Brain pericyte (primary cell): ENCODE measurements at places on chromosomes 7 and 10.

DNA sequence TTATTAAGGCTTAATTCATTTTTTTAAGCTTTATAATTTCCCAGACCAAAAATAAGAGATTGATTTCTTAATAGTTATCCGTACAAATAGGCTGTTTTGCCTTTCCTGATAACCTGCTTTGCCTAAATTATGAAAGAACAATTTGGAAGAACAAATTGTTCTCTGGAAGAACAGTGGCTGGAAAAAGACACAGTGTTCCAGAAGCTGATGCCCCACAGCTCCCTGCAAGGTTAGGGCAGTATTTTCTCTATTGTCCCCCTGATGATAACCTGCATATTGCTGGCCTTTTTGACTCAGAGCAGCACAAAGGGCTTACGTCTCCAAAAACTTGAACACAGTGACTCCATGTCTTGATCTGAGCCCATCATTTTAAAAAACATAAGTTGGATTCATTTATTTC is 151.5 kb downstream of the CSTF2T start:
- no peak for DNase-seq

GRCh38 chr10:87976101-87976743 is 112.8 kb downstream of the PTEN start:
- no peak for DNase-seq

DNA sequence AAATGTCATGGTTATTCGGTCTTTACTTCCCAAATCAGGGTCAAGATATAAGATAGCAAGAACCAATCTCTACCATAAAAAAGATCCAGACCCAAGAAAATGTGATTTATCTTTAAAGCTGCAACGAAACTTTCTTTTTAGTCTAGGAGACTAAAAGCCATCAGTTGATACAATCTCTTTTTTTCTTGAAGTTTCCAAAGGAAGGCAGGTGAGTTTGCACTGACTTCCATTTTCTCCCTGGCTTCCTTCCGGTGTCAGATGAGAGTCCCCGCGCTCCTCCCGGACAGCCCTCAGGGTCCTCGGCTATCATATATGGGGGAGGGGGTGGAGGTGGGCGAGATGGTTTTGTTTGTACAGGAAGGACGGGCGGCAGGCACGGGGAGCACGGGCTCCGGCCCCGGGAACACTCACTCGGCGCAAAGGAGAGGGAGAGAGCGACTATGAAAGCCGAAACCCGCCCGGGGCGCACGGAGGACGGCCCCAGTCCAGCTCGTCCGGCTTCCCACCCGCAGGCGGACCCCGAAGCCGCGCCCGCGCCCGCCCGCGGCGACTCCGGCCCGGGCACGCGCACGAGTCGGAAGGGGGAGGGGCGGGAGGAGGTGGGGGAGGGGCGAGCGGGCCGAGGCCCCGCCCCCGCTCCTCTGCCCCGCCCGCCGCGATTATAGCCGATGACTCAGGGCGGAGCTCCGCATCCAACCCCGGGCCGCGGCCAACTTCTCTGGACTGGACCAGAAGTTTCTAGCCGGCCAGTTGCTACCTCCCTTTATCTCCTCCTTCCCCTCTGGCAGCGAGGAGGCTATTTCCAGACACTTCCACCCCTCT is at the start of gene BAG3:
Gene BAG3 (plus strand): TSS at position 689 of the 822 bp plus-strand sequence. CDS start 296 bp downstream, outside the sequence.
- DNase-seq: no peak

- no peak for DNase-seq
Observed at GRCh38 chr7:157228864-157229422, 90.2 kb downstream of the UBE3C start.

DNA sequence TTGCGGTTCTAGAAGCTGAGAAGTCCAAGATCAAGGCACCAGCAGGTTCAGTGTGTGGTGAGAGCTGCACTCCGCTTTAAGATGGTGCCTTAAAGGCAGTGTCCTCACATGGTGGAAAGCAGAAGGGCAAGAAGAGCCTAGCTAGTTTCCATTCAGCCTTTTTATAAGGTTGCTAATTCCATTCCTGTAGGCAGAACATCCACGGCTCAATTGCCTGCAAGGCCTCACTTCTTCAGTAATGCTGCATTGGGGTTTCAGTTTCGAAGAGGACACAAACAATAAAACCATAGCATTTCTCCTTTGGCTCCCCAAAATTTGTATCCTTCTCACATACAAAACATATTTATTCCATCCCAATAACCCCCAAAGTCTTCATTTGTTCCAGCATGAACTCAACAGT is 109.5 kb upstream of the KCND2 start:
- no peak for DNase-seq

DNA sequence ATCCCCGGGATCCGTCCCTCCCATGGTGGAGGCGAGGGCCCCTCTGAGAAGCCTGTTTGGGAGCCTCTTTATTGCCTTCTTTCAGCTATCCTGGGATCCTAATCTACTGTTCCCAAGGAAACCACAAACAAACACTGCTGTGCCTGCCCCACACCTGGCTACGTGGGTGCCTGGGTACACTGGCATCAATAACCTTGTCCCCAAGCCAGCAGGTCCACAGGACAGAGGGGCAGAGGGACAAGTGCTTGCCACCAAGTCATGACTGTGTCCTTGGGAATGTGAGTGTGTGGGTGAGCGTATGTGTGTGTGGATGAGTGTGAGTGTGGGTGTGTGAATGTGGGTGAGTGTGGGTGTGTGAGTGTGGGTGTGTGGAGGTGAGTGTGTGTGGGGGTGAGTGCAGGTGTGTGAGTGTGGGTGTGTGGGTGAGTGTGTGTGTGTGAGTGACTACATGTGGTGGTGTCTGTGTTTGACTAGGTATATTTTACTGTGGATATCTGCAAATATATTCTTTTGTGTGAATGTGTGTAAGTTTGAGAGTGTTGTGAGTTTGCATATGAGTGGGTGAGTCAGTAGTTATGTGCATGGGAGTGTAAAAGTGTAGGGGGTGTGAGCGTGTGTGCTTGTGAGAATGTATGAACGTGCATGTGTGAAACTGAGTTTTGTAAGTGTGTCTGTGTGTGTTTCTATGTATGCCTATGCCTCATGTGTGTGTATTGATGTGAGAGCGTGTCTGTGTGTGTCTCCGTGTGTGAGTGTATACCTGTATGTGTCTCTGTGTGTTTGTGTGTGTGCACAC is 96.1 kb downstream of the TNS3 start:
- no peak for DNase-seq

DNA sequence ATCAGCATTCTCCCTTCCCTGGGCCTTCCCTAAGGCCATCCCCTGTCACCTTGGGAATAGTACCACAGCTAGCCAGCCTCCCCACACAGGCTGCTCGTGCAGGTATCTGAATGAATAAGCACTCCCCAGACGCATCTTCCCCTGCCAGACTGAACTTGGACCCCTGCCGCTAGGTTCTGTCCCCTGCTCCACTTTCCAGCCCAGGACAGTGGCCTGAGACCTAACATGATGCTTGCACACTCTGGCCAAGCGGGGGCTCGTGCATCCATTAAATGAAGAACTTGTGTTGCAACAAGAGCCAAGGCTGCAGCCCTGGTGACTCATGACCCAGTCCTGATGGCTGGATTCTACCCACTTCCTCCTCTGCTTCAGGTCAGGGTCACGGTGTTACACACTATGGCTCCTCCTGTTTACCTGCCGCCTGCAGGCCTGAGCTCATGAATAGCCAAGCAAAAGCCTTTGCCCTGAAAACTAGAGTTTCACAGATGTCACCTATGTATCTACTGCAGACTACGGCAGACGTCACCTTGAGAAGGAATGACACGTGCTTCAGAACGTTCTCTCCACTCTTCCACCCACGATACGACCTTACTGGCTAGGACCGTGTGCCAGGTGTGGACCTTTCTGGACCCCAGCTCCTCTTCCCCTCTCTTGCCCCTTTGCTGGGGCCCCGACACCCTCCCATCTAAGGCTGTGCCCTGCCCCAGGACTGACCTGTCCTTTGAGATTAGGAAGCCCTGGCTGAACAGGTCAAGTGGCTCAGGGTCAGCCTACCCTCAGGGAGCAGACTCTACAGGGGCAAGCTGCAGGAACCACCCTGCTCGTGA is 6.5 kb downstream of the ASB13 start:
- DNase-seq: no peak

DNA sequence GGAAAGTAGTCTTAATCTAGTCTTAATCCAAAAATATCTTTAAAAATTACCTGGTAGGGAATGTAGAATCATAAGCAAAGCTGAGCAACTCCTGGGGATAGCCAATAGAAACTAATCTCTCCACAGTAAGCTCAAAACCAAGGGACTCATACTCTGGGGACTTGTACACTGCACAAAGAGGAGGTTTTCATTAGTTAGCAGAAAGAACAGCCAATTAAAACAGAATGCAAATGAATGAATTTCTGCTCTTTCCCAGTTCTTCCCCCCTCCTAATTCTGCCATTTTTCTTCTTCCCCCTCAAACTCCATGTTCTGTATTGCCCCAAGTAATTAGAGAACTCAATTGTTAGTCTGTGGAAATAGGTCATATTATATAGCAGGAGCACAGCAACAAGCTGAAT is 86.5 kb downstream of the NT5C2 start:
- no peak for DNase-seq

DNA sequence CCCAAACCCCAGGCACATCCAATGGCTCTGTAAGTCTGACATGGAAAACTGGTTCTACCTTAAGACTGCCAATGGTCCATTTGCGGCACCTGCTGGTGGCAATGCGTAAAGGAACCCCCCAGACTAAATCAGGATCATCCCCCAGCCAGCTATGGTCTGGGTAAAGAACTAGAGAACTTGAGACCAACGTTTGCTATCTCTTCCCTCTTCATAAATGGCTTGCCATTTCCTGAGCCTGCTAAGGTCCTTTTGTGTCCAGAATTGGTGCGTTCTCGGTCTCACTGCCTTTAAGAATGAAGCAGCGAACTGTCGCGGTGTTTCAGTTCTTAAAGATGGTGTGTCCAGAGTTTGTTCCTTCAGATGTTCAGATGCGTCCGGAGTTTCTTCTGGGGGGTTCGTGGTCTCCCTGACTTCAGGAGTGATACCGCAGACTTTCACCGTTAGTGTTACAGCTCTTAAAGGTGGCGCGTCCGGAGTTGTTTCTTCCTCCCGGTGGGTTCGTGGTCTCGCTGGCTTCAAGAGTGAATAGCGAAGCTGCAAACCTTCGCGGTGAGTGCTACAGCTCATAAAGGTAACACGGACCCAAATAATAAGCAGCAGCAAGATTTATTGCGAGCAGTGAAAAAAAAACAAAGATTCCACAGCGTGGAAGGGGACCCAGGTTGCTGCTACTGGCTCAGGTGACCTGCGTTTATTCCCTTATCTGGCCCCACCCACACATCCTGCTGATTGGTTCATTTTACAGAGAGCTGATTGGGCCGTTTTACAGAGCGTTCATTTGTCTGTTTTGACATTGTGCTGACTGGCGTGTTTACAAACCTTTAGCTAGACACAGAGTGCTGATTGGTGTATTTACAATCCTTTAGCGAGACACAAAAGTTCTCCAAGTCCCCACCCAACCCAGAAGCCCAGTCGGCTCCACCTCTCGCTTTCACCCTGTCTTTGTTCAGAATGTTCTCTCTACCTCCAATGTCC is 95.4 kb downstream of the ELMO1 start:
- DNase-seq: no peak

DNA sequence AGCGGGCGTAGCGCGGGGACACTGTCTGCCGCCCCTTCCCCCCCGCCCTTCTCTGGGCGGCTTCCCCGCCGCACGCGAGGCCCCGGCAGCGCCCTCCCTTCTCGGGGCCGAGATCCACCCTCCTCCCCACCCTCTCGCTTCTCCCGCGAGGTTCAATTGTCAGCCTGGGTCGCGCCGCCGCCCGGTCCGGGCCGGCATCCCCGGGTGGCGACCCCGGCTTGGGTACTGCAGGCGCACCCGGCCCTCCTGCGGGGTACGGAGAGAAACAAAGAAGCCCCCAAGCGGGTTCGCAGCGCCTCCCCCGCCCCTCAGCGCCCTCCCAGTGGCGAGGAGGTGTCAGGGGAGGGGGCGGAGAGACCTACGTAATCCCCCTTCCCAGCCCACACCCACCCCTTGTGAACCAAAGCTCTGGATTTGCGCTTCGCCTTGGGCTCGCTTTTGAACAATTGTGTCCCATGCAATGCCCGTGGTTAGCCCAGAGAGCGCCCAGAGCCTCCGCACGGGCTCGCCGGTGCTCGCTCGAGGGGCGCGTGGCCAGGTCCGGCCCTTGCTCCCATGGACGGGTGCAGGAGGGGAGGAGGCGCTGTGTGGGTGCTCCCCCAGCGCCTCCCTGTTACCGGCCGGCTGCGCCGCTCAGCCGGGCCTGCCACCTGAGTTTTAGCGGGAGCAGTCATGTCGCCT is 634 bp downstream of the HECW1 start:
- DNase-seq: peak; percentile 31

DNA sequence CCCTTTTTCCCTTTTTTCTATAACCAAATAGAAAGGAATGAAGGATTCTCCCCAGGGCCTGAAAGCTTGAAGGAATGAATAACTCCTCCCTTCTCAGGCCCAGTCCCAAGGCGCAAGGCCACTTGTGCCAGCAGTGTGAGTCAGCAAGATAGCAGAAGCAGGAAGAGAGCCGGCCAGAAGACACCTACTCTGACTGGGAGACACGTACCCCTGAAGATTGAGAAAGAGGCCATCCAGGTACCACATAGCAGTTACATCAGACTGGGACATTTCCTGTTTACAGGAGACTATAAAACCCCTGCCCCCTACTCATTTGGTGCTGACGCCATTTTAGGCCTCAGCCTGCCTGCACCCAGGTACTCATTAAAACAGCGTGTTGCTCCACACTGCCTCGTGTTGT is 65.5 kb downstream of the LRRC17 start:
- no peak for DNase-seq

DNA sequence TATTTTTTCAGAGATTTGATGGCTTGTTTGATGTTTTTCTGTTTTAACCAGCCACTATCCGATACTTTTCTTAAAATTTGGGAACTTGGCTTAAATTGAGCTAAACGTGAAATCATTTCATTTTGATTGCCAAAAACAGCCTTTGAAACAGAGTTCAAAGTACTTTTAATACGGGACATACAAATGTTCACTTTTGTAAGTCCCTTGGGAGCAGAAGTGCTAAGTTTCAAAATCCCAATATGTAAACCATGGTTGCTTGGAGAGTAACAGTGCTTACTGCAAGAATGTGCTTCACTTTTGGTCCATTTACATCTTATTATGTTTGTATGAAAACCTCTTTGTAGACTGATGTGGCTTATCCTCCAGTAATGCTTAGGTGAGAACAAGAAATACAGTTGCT is 10.9 kb downstream of the PNPLA8 start:
- DNase-seq: no peak

GRCh38 chr10:124000792-124001201 is 92.6 kb downstream of the CHST15 start:
- DNase-seq: no peak

GRCh38 chr7:1651031-1651446 is 19.0 kb upstream of the ELFN1 start:
- DNase-seq: no peak

GRCh38 chr10:13991353-13991752 is 339.4 kb downstream of the FRMD4A start:
- no peak for DNase-seq

- DNase-seq: no peak
Observed at GRCh38 chr10:102384606-102385429, 10.7 kb upstream of the NFKB2 start.
